ENCODE measurements at places on chromosomes 11 and 22.

DNA sequence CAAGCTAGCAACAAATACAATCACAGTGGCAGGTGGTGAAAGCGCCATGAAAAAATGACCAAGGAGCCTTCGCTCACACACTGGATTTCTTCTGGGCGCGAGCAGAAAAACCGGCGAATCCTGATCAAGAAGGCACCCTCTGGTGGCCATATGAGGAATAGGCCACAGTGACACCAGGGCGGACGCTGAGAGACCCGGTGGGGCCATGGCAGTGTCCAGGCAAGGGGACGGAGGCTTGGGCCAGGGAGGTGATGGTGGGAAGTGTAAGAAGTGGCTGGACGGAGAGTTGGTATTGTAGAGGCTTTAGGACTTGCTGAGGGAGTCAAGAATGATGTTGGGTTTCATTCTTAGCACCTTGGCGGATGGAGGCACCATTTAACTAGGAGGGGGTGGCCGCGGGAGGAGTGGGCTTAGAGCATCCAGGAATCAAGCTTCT is 16.9 kb upstream of the RAC2 start:
- peak; percentile 52 for DNase-seq

GRCh38 chr22:17647991-17648390 is 9.4 kb downstream of the BCL2L13 start:
- no peak for DNase-seq

GRCh38 chr11:95547976-95548375 is 241.6 kb downstream of the FAM76B start:
- no peak for DNase-seq

GRCh38 chr22:25869771-25870170 is 127.8 kb downstream of the MYO18B start:
- no peak for DNase-seq

DNA sequence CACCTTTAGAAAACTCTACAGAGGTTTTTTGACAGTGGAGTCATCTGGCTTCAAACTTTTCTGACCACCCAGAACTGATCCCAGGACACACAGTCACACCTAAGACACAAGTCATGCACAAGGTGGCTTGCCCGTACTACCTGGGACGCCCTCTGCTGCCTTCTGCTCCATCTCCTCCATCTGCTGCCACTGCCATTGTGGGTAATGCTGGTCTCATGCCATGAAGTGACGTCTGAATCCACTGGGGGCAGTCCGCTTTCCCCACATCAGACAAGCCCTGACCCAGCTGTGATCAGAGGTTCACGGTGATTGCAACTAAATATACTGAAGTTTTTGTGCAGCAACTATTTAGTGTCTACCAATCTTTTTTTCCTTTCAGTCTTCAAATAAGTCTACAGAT is 5.4 kb upstream of the NDUFS8 start:
- DNase-seq, result no peak

DNA sequence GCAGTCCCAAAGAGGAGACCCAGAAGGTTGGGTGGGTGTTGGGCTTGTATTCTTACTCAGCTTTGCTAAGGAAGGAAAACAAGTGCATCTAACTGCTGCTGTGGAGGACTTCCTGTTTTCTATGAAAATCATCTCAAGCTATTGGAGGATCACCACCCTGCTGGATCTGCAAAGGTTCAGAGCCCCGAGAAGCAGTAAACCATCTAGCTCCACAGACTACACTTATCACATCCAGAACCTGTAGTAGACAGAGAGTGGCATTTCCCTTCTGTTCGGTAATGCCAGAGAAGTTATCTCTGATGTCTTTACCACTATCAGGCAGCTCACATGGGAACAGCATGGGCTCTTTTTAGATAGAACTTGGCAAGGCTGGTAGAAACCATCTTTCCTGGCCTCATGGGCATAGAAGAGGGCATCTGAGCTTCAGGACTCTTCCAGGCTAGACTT is 21.7 kb downstream of the KCNJ1 start:
- no peak for DNase-seq
